Diencephalon (tissue), 1 donor: ENCODE measurements at places on chromosomes 3 and 15. TPM values are rescaled to one million over a fixed set of nuclear protein-coding genes. Genes with fewer than 3 reads are reported as not detected.

The PSMD2 gene
- 291 TPM for total RNA-seq

The TIPARP gene
- total RNA-seq = 31.1 TPM

The CCR9 gene
- not detected for total RNA-seq

The UROC1 gene
- total RNA-seq = not detected

The TMIE gene
- 1.6 TPM for total RNA-seq

The STRIT1 gene
- total RNA-seq = 2.1 TPM

The ZNF80 gene
- 0.23 TPM for total RNA-seq

The FANCD2 gene
- total RNA-seq = 7.2 TPM

The PPP1R14D gene
- not detected for total RNA-seq

The CPN2 gene
- total RNA-seq = not detected

The ADAM10 gene
- 66.2 TPM for total RNA-seq
